ENCODE measurements at places on chromosomes 7 and 10.
A peak's percentile ranks its signal among the peaks of the same experiment; 100 is the strongest.

DNA sequence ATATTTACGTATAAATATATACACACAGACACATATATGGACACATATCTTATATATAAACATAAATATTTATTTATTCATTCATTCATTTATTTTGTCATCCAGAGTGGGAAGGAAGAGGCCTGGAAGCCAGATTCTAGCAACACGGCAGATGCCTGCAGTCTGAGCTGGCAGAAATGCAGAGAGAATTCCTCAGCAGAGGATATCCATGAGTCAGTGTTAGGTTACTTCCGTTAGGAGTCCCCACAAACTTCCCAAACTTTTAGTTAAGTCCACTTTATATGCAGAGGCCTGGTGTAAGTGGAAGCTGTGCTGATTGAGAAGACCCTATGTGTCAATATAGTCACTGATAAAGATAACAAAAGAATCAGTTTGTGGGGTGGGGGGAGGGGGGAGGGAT lies 89.6 kb downstream of the PPP1R17 start:
- no peak for DNase-seq

DNA sequence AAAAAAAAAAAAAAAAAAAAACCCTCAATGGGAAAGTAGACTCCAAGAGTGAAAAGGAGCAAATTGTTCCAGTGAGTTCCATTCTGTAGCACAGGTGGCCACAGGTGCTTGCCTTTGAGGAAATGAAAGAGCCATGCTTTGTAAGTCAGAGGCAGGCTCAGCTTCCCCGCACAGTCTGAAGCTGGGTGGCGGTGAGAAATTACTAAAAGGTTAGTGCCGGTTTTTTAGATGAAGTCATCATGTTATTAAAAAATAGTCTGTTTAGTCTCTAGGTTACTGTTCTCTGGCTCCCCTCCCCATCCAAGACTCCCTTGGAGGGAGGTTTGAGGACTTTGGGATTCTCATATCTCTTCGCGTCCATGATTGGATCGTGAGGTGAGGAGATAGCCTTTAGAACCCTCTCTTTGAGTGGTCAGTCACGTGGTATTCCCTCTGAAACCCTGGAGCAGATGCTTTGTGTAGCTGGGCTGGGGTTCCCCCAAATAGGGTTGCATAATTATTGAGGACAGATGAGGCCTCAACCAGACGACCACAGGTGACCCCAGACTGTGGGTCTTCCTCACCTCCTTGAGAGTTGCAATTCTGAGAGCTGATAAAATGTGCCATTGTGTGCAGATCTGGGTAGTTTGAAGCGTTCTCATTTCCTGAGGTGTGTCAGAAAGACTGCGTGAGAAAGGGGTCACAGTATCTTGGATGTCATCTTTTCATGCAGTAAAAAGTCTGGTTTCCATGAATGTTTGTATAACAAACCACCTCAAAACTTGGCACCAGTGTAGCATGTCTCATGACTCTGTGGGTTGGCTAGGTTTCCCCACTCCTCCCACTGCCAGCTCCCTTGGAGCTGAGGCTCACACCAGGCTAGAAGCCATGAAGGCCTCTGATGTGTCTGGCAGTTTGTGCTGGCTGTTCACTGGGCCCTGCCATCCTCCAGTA lies 27.1 kb downstream of the OGDH start:
- no peak for DNase-seq

DNA sequence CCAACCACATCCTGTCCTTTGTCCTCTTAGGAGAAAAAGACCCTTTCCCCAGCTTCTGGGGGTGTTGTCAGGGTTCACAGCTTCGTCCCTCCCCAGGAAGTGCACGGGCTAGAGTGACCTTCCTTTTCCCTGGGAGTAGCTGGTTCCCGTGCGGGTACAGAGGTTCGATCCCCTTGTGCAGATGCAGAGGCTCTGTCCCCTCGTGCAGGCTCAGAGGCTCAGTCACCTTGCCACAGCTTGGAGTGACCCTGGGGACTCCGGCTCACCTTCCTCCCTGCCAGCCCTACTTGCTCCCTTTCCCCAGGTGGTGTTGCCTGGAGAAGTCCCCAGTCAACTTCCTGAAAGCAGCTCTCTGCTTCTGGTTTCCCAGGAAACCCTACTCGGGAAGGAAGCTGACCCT lies 60.0 kb upstream of the TCERG1L start:
- no peak for DNase-seq

- no peak for DNase-seq
Measured at GRCh38 chr10:64076322-64076940, 555.2 kb downstream of the REEP3 start.

DNA sequence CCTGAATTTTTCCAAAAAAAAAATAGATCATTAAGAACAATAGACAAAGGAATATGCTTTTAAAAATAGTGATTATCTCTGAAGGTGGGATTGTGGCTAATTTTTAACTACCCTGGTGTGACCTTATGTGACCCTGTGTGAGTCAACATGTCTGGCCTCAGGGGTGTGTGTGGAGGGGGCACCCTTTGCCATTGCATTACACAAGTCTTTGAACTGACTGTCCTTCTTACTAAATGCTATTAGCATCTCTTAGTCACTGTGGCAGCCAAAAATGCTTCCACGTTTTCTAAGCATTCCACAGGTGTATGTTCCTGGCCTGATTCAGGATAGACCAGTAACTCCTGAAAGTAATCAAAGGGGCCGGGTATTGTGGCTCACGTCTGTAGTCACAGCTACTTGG lies 175.4 kb downstream of the MGMT start:
- DNase-seq, result peak; percentile 32

DNA sequence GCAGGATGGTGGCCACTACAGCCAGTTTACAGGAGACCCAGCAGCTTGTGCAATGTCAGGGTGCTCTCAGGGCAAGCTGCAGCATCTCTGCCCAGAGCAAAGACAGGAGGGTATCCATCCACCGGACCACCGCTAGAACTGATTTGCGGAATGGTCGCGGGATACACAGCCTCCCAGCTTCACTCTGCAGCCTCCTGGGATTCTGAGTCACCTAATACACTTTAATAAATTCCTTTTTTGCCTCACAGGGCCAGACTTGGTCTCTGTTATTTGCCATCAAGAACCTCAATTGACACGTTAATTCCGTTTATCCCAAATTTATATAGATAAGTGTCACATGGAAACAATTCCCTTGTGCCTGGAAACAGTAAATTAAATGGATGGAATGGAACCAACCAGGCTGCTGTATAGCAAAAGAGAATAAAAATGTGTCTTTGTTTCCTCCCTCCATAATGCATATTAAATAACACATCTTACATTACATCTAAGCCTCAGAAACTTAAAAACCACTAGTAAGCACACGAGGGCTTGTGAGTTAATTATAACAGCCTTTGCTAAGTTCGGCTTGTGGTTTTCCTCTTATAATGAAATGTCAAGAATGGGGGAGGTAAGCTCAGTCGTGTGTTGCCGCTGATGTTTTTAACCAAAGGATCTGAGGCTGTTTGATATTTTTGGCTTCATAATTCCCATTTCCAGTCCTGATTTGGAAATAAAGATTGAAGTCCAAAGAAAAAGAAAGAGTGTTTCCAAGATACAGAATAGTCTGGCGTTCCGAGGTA lies 52.1 kb downstream of the ADRB1 start:
- DNase-seq, result no peak

- no peak for DNase-seq
Measured at GRCh38 chr10:111724121-111724520, 459.4 kb downstream of the GPAM start.

- no peak for DNase-seq
Measured at GRCh38 chr10:132676193-132676891, 109.6 kb downstream of the NKX6-2 start.

GRCh38 chr7:72754312-72754711 lies 73.7 kb downstream of the TYW1B start:
- no peak for DNase-seq

- peak; percentile 66 for DNase-seq
Measured at GRCh38 chr10:71569775-71570588, 149.6 kb downstream of the C10orf105 start.

DNA sequence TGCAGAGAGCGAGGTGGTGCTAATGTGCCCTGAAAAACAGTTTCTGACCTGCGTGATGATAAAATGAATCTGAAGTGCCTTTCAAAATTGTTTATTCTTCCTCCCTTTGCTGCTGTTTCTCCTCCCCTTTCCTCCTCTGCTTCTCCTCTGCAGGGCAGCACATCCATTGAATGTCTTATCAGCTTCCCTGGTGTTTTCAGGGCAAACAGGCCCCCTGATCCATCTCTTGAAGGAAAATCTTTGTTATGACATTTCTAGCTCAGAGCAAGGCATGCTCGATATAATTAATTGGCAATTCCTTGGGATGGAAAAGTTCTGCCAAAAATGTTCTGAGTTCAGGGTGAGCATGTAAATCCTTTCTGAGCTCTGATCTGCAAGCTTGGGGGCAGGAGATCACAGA lies 364.2 kb upstream of the ZNF32 start:
- no peak for DNase-seq

DNA sequence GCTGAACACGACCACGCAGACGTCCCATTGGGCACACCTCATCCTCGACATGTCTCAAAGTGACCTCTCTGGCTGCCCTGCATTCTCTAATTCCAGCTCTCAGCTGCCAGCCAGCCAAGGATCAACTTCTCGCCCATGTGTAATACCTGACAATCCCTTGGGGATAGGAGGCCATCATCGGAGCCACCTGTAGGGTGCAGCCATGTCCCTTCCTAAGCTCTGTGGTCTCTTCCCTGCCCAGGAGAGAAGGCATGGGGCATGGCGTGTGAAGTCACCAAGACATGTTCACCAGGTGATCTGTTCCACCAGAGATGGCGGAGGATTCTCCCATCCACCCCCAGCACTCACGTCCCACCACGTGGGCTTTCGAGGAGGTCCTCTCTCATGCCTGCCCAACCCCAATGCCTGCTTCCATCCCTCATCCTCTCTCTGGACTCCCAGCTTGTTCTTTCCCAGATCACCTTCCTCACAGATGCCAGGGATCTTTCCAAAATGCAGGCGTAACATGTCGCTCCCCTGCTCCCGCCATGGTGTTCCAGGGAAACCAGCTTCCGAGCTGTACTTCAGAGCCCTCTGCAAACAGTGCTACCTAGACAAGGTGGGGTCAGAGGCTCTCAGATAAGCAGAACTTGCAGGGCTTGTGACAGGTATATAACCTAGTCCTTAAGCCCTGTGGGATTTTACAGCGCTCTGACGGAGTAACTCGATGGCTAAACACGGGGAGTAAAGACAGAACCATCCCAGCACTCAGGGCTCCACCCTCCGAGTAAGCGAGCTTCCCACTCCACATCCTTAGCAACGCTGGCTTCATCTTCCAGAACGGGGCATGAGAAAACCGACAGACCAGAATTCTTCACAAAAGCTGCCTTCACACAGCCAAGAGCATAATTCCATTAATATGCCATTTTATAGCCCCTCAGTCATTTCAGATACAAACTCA lies 41.1 kb downstream of the BRI3 start:
- DNase-seq, result no peak

GRCh38 chr10:120041807-120042559 lies 149.5 kb downstream of the SEC23IP start:
- DNase-seq, result no peak

DNA sequence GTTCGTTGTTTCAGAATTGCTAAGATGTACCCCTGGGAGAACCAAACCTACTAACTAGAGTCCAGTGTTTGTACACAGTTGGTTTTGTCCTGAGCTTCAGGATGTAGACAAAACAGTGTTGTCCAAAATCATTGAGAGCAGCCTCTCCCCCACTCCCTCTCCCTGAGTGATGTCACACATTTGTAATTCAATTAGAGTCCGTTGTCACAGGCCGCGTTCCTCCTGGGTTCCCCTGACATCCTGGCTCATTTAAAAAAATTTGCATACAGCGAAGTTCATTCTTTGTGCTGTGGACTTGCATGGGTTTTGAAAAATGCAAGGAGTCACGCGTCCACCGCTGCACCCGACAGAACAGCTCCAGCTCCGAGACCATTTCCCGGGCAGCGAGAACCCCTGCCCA lies 10.3 kb downstream of the GRIFIN start:
- DNase-seq, result peak; percentile 88

- DNase-seq, result no peak
Measured at GRCh38 chr10:14162629-14163344, 167.9 kb downstream of the FRMD4A start.

DNA sequence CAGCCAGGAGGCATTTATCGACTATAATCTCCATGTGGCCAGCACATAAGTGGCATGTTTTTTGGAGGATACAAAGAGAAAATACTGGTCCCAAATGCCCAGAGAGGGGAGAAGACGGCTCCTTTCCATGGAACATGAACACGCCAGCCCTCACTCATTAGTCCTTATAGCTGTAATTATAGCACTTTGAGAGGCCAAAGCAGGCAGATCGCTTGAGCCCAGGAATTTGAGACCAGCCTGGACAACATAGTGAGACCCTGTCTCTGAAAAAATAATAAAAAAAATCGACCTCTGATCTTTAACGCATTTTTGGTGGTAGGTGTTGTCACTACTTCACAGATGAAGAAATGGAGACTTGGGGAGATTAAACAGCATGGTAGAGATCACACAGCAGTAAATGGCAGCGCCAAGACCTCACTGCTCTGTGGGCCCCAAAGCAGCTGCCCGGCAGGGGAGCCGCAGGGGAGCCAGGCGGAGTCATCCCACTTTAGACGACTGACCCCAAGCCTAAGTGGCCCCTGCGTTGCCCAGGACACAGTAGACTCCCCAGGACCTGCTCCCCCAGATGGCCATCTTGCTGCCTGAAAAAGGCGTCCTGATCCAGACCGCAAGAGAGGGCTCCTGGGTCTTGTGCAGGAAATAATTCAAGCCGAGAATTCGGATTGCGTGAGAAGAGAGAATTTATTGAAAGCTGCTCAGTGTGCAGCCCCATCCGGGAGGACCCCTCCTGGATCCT lies 21.2 kb upstream of the PRKAG2 start:
- no peak for DNase-seq
